ENCODE measurements at places on chromosomes 13 and 19.

GRCh38 chr19:16661480-16662034 lies 618 bp downstream of the TMEM38A start:
- no peak for DNase-seq

- DNase-seq: peak; percentile 82
Observed at GRCh38 chr19:13847407-13848339, 29.3 kb upstream of the NANOS3 start.

DNA sequence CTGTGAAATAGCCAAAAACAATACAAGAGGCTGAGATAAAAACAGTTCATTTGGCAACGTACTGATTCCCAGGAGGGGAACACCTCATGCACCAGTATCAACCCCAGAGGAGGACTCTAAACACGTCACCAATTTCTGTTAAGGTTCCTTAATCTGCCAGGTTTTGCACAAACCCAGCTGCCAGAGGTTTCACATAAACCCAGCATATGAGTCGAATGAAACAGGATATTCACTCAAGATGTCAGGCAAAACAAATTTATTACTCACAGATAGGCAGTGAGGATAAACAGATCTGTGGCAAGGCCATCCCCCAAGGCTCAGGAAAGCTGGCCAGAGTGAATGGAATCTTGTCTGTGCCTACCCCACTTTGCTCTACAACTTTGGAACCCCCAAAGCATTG lies 210.9 kb downstream of the GPC5 start:
- DNase-seq: no peak

- no peak for DNase-seq
Observed at GRCh38 chr13:50320271-50320862, 305.1 kb downstream of the KCNRG start.

- no peak for DNase-seq
Observed at GRCh38 chr13:28093881-28094280, 6.5 kb downstream of the FLT3 start.

- no peak for DNase-seq
Observed at GRCh38 chr13:109301726-109302125, 484.7 kb downstream of the IRS2 start.

GRCh38 chr13:40874138-40874779 lies 84.8 kb downstream of the SLC25A15 start:
- peak; percentile 7 for DNase-seq

GRCh38 chr19:14167576-14168138 lies 31.3 kb upstream of the ASF1B start:
- DNase-seq: no peak

DNA sequence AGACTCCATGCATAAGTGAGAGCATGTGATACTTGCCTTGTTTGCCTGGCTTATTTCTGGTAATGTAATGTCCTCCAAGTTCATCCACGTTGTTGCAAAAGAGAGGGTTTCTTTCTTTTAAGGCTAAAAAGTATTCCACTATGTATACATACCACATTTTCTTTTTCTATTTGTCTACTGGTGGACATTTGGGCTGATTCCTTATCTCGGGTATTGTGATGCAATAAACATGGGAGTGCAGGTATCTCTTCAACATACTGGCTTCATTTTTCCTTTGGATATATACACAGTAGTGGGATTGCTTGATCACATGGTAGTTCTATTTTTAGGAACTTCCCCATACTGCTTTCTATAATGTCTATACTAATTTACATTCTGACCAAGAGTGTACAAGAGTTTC lies 49.6 kb upstream of the EBPL start:
- DNase-seq: no peak

DNA sequence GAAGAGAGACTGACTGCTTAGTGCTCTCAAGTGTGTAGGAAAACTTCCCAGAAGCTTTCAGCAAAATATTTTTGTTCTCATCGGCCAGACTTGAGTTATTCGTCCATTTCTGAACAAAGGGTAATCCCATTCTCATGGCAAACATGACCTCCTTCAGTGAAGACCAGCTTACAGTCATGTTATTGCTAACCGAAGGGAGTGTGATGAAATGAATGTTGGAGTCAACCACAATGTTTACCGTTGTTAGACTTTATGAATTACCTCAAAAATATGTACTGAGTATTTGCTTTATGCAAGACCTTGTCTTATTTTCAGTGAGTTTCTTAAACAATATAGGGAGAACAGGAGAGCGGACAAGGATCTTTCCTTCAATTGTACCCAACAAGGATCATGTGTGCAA lies 228.6 kb downstream of the LMO7 start:
- no peak for DNase-seq

- no peak for DNase-seq
Observed at GRCh38 chr13:100115693-100116254, 26.9 kb downstream of the PCCA start.

All from T-helper 2 cell (primary cell).